Right renal cortex interstitium (tissue), 3 donors: ENCODE measurements at places on chromosomes 2 and 18. TPM values are rescaled to one million over a fixed set of nuclear protein-coding genes. Genes with fewer than 3 reads are reported as not detected.

DNA sequence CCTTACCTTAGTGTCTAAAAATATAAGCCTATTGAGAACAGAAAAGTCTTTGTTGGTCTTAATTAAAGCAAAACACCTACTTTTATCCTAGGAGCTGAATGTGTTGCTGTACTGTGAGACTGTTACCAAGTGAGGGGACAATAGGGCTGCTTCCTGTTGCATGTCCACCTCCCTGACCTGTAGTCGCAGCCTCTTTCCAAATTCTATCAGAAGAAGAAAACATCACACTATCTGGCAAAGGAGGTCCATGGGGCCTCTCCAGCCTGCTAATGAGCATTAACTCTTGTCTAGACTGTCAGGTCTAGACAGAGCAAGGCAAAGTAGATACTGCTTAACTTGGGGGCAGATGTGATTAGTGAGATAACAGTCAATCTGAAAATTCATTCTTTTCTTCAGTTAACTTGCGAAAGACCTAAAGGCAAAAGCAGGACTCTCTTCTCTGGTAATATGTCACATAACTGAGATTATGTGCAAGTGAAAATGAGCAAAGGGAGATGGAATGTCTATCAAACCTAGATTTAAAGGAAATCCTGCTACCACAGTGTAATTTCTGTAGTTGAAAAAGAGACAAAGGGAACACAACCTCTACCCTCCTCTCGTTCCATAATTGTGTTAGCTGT lies 66.9 kb downstream of the CDH20 start:
- no peak for DNase-seq

DNA sequence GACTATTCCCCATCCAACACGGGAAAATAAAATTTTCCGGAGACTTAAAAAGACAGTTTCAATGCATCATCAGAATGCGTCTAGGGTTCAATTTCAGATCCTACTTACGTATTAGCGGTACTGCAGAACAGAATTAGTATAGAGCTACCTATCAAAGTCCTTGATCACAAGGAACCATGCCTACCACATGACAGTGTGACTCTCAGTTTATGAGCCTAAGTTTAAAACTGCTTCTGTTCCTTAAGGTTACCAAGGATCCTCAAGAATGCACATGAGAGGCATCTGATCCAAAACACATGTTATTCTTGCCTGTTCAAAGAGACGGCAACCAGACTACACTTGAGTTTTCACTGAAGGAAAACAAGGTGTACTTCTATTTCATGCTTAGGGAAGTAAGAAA lies 369.7 kb downstream of the EPHA4 start:
- no peak for DNase-seq

DNA sequence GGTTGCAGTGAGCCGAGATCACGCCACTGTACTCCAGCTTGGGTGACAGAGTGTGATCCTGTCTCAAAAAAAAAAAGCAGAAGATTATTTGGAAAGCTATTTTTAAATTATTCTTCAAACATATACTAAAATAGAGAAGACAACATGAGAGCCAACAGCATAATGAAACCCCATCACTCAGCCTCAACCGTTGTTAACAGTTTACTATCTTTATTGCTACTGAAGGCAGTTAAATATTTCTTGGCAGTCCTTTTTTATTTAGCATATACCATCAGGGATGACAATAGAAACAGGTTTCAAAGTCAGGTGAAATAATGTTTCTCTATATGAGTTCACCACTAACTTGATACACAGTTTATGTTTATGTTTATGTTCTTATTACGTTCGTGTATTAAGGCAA lies 157.2 kb downstream of the NEDD4L start:
- no peak for DNase-seq

The SCN9A gene
- 1.5 TPM for polyA plus RNA-seq

DNA sequence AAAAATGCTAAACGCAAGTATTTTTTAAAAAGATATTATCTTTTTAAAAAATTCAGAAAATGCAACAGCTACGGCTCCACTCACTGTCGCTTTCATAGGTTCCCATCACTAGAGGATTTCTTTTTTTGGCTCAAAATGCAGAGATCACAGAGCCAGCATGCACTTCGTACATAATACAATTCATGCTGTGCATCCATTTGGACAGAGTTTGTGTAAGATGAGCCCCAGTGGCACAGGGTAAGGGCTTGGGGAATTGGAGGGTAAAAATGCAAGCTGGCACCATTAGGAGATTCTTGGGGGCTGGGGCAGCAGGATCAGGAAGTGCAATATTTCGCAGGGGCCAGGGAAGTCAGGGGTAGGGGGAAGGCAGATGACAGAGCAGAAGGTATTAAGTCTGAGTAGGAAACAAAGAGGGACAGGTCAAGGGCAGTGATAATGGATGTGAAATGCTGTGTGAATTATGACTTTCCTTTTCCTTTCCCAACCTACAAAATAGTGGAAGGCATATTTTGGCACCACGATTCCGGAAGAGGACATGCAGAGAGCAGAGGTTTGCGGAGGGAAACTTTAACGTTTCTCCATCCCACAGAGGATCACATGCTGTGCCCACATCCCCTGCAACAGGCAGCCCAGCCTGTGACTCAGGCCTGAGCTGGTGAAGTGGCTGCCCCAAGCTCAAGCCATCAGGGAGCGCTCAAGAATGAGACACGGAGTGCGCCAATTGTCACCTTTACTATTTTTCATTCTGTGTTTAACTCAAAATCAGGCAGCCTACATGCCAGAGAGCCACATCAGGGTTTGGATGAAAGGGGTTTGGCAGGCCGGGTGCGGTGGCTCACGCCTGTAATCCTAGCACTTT lies 4.7 kb downstream of the CAPG start:
- DNase-seq: no peak

- DNase-seq: no peak
Observed at GRCh38 chr18:62347089-62347506, 22.0 kb downstream of the TNFRSF11A start.

- DNase-seq: no peak
Observed at GRCh38 chr2:54560146-54560881, 104.2 kb downstream of the SPTBN1 start.

DNA sequence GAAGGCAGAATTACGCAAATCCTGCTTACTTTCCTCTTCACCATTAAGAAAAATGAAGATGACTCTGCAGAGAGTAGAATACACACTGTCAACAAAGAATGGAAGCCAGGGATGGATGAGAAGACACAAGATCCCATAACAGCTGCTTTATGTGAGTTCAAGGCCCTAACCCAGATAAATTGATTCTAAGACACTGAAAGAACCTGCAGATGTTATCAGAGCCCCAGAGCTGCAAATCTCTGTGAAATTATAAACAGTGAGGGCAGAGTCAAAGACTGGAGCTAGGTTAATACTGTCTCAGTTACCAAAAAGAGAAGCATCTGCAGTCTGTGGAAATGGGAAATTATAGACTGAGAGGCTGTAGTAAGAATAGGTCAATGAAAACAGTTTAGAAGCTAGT lies 320.1 kb upstream of the PKDCC start:
- no peak for DNase-seq

The EFHD1 gene
- 90.4 TPM for polyA plus RNA-seq

DNA sequence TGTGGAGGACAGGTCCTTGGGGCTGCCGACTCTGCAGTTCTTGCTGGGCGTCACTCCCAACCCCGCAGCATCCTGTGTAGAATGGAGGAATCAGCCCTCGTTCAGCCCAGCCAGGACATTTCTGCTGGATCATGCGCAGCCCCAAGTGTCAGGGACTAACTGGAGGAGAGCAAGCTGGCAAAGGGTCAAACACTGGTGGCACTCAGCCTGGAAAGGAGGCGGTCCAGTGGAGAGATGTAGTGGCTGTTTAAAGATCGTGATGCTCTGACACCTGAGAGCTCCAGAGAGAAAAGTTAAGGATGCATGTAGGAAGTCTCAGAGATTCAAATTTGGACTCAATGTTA lies 63.6 kb upstream of the SH3RF3 start:
- no peak for DNase-seq

DNA sequence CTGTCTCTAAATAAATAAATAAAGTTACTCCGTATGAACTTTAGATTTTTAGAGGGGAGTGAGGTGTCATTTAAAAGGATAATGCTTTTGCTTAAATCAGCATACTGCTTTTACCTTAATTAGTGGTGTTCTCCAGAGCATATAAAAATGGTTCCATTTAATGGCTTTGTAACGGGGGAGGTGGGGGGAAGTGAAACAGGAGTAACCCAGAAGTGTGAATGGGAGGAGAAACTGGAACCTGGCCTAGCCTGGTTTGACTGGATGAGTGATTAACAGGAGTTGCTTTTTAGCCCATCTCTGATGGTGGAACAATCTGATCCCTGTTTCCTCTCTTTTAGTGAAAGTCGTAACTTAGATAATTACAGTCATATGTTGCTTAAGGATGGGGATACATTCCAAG lies 1.6 kb downstream of the CNDP2 start:
- no peak for DNase-seq

- no peak for DNase-seq
Observed at GRCh38 chr18:27994571-27994970, 182.4 kb downstream of the CDH2 start.

- no peak for DNase-seq
Observed at GRCh38 chr2:200596774-200597570, 11.2 kb downstream of the AOX1 start.

GRCh38 chr2:101036562-101036961 lies 34.5 kb downstream of the RPL31 start:
- no peak for DNase-seq

GRCh38 chr2:20429528-20429927 lies 17.3 kb upstream of the RHOB start:
- no peak for DNase-seq

The C2orf80 gene
- 0.44 TPM for polyA plus RNA-seq

The HMSD gene
- 1.6 TPM for polyA plus RNA-seq

GRCh38 chr2:24871852-24872333 lies 48.1 kb downstream of the ADCY3 start:
- DNase-seq: no peak

The PPM1B gene
- 88.1 TPM for polyA plus RNA-seq

DNA sequence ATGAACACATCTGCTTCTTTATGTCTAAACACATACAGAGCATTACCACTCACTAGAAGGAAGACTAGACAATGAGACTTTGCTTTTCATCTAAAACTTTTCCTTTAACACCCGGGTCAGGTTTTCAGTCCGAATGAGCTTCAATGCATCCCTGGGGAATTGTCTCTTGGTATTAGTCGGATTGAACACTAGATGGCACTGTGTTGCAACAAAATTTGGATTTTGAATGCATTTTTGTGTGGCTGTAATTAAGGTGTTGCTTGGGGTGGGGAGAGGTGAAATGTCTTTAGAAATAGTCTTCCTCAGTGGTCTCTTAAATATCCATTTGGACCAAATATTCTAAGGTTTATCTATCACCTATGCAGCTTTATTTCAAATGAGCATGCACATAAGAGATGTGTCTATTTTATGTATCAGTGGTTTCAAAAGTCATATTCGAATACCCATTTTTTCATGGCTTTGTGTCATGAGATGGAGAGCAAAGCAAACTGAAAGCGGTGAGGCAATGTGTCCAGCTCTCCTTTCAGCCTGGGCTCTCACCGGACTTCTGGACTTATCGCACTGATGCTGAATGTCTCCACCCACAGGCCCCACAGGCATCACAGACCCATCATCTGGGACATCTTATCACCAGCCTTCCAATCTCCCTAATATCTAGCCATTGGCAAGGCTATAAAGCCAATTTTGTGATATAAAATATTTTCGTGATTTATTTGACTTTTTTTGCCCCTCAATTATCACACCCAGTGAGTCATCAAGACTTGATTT lies 510.3 kb downstream of the RNF144A start:
- peak; percentile 62 for DNase-seq

The CYP1B1 gene
- 95.8 TPM for polyA plus RNA-seq

The CRYGC gene
- polyA plus RNA-seq: not detected

GRCh38 chr2:37794717-37795116 lies 123.3 kb upstream of the CDC42EP3 start:
- DNase-seq: no peak

DNA sequence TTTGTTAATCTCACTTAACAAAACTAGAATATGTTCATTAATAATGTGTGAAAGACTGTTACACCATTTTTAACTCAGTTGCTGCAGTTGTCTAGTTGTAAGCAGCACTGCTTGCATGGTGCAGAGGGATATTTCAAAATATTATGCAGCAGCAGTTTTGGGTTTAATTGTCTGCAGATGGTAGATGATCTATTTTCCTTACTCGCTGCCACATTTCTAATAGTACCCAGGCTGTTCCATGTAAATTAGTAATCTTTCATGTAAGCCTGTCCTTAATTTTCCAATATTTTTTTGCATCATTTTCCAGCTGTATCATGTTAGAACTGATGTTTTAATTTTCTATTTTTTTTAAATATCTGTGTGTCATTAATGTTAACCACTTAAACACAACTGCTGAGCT lies 488.1 kb upstream of the RAB12 start:
- no peak for DNase-seq

DNA sequence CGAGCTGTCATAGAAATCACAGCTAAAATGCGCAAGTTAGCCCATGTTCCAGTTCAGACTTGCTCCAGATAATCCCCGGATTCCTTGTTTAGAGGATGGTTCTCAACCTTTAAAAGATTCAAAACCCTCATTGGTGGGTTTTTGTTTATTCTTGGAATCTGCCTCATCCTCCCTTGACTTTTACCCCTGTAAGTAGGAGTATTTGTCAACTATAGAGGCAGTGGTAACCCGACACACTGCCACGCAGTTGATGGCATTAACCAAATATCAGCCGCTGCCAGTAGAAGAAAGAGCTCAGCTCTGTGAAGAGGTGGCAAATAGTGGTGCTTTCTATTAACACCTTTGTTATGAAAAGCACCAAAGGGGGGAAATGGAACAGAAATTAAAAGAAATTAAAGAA lies 40.4 kb upstream of the SELENOI start:
- DNase-seq: no peak

The WDSUB1 gene
- 32.7 TPM for polyA plus RNA-seq

- DNase-seq: no peak
Observed at GRCh38 chr2:205474741-205475415, 207.4 kb upstream of the NRP2 start.

DNA sequence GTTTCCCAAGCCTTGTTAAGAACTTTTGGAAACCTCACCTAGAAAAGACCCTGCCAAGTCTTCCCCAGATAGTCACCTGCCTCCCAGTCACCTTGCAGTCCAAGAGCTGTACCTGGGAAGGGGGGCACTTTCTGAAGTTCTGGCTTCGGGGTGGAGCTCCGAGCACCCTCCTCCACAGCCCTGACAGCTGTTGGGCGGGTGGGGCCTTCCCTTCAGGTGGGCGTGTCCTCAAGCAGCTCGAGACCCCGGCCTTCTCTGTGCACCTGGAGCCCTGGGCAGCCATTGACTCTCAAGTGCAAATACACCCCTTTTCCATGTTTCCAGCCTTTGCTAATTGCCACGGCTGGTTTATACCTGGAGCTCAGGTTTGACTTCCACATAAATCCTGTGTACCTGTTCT lies 37.0 kb upstream of the IGFBP5 start:
- DNase-seq: no peak

The DCDC2C gene
- polyA plus RNA-seq: 0.31 TPM

- no peak for DNase-seq
Observed at GRCh38 chr2:186841940-186842339, 7.0 kb downstream of the ZSWIM2 start.

The CDK15 gene
- polyA plus RNA-seq: 1.1 TPM

DNA sequence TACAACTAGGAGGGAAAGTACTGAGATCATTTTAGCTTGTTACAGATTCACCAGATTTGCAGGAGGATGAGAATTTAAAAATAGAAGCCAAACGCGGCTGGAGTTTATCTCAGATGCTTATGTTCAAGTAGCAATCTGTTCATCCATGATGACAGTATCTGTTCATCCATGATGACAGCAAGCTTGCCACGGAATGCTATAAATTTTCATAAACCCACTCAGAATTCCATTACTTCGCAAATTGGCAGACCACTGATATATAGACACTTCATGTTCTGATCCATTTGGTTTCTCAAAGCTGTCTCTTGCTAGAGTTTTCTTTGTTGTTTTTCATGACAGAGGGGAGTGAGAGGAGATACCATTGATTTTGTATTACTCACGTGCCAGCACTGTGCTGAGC lies 84.2 kb downstream of the GAREM1 start:
- no peak for DNase-seq

The RBKS gene
- 7.9 TPM for polyA plus RNA-seq
